ENCODE measurements at places on chromosomes 4 and X. TPM values are rescaled to one million over a fixed set of nuclear protein-coding genes. Genes with fewer than 3 reads are reported as not detected.

GRCh38 chrX:152038804-152039203, 64.3 kb upstream of the GABRE start:
- DNase-seq = no peak

GRCh38 chrX:36575670-36576069, 432.5 kb upstream of the FAM47C start:
- no peak for DNase-seq

The BMP3 gene
- not detected for total RNA-seq

The KLB gene
- total RNA-seq = 0.30 TPM

The MAGED4 gene
- 0.27 TPM for total RNA-seq

The PSAPL1 gene
- total RNA-seq = not detected

The SCD5 gene
- 5.1 TPM for total RNA-seq
